HuH-7 (cell line): ENCODE measurements at places on chromosomes 11 and 22.

- DNase-seq: no peak
These were observed 10.9 kb downstream of the CHID1 start for GRCh38 chr11:899724-900123.

- DNase-seq: peak; percentile 30
These were observed 873 bp downstream of the GPHA2 start for GRCh38 chr11:64934682-64935358.

GRCh38 chr22:42560781-42561180, 7.0 kb downstream of the SERHL2 start:
- DNase-seq: peak; percentile 73

DNA sequence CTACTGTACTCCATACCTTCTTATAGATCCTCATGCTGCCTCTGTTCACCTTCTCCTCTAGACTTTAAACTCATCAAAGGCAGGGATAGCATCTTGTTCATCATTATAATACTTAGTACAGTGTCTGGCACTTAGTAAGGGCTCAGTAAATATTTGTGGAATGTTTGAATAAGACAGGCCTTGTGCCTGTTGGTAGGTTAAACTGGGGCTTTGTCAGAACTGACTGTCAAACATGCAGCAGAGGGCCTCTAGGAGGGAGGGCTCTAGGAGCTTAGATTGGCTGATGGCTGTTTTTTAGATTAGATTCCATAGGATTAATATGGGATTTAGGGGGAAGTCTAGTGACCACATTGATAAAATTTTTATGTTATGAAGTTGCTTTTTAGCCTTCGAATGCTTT, 70.8 kb downstream of the RNF169 start:
- DNase-seq: no peak

GRCh38 chr11:18650859-18651557, 16.9 kb upstream of the SPTY2D1 start:
- peak; percentile 29 for DNase-seq

DNA sequence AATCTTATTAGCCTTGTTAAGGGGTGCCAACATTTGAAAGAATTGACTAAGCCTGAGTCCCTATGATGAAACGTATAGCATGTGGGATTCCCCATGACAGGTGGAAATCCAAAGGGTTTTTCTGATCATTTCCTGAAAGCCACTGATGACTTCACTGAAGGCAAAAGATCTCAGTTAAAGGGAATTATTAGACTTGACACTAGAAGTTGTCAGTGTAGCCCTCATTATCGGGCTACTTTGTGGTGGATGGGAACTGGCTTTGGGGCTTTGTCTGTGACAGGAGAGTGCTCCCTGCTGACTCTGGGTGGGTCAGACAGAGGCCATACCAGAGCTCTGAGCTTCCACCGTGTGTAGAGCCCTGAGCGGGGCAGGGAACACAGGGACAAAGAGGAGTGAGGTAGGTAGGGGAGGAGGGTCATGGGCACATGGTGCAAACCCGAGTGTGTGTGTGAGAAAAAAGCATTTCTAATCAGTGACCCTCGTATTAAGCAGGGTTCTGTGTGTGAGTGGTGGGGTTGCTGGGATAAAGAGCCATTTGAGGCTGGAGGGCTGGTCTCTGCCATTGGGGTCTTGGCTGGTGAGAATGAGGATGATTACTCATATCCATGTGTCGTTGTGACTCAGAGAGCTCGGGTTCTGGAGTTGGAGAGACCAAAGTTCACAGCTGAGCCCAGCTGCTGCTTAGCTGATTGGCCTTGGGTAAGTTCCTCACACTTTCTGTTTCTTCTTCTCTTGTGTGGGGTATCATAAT, 101.1 kb downstream of the GRIK4 start:
- no peak for DNase-seq

DNA sequence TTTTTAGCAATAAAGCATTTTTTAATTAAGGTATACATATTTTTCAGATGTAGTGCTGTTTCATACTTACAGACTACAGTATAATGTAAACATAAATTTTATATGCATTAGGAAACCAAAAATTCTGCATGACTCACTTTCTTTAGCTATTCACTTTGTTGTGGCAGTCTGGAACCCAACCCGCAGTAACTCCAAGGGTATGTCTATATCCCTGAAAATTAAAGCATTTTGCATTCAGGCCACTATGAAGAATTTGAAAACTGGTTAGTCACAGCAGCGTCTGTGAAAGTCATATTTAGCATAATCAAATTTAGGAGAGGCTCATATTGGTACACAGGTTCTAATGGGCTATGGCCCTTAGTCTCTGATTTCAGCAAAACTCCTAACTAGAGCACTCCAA, 46.8 kb downstream of the BBOX1 start:
- DNase-seq: no peak

- no peak for DNase-seq
These were observed 4.0 kb downstream of the TAF10 start for GRCh38 chr11:6608011-6608410.

DNA sequence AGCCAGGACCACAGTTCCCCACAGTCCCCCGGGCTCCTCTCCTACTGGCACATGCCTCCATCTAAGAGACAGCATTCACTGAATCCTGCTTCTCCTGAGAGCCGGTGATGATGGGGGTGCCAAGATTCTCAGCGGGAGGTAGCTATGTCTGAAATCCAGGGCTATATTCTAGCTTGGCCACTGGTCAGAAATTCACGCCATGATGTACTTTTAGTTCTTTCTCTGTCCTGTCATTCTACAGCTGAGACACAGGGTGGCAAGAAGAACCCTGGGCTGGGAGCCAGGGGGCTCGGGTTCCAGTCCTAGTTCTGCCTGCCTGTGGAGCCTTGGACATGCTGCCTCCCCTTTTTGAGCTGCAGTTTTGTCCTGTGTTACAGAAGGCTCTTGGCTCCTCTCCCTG, 59.2 kb upstream of the PHOX2A start:
- DNase-seq: no peak

- no peak for DNase-seq
These were observed 13.0 kb upstream of the MFNG start for GRCh38 chr22:37499027-37499707.

DNA sequence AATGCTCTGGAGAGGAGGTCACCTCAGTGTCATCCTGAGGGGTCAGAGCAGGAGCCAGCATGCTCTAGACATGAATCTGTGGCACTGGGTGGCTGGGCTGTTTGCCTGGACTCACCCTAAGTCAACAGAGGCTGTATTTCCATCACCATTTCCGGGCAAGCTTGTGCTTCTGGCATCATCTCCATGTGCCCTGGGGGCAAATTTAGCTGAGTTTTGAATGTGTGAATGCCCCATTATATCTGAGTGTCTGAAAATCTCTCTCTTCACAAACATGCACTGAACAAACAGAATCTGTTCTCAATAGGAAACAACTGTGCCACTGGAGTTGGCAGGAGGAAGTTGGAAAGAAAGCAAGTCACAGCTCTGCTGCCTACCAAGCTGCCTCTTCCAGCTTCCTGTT, 356.2 kb downstream of the GRM5 start:
- no peak for DNase-seq

DNA sequence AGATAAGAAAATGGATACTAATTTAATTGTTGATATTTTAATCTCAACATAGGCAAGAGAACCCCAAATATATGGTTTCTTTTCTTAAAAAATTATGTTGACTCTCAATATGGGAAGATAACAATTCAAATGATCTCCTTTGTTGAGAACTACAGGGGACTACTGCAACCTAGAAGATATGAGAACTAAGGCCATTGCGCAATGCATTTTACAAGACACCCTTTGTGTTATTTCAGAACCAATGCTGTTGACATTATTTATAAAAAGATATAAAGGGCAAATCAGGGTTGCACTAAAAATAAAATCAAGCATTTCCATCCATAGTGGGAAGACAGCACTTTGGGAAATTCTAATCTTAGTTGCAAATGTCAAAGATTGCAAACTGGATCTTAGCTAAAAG, 322.3 kb downstream of the SOX6 start:
- no peak for DNase-seq

DNA sequence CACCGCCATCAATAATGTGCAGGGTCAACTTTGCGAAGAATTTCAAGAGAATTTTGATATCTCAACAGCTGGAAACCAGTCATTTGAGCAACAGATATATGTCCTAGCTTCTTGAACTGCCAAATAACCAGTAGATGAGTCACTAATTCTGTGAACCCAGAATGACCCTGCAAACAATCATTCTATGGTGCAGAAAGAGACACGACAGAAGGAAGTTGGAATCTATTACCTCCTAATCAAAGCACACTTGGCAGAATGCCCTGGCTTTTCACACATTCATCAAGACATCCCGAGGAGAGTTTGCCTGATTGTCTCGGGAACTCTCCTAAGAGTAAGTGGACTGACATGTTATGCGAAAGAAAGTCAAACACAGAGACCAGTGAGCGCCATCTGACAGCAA, 621.1 kb downstream of the OPCML start:
- DNase-seq: no peak

DNA sequence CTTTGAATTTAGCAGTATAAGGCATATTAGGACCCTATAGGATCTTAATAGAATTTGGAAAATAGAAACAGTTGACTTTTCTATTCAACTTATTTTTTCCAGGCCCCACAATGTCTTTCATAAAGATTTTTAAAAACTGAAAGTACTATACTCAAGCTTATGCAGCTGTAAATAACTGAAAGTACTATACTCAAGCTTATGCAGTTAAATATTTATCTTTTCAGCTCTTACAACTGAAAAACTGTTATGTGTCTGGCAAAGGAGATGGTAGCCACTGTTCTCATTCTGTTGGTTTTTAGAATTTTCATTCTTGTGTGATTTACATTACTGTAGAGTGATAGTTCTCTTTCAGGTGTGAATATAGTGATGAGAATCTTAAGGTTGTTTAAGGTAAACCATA, 16.5 kb downstream of the HIPK3 start:
- DNase-seq: no peak

DNA sequence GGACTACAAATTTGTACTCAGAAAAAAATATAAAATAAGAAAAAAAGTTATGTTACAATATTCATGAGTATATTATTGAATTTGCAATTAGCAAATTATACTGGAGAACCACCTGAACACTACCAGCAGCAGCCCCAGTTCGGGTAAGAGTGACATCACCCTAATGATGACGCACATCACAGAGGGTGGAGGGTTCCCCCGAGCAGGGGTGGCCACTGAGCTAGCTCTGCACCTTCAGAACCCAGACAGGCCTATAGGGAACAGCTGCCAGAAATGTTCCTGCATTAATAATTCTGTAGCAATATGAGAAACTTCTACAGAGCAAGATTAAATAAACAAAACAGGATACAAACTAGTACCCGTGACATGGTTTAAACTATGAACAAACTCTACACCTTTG, 17.5 kb upstream of the ARAP1 start:
- no peak for DNase-seq

GRCh38 chr11:131615611-131616010, 245.2 kb downstream of the NTM start:
- DNase-seq: no peak

DNA sequence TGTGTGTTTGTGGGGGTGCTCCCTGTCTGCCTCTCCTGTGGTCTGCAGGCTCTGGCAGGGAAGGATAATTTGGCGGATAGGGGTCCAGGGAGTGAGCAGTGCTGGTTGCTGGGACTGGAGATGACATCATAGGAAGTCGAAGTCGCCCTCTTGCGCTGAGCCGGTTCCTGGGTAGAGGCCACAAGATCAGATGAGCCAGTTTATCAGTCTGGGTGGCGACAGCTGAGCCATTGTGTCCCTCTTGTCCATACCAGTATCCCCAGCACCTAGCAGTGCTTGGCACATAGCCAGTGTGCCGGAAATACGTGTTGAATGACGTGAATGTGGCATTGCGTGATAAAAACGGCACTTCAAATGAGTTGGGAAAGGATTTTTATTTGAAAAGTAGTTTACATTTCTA, 9.8 kb downstream of the APOL5 start:
- DNase-seq: no peak

DNA sequence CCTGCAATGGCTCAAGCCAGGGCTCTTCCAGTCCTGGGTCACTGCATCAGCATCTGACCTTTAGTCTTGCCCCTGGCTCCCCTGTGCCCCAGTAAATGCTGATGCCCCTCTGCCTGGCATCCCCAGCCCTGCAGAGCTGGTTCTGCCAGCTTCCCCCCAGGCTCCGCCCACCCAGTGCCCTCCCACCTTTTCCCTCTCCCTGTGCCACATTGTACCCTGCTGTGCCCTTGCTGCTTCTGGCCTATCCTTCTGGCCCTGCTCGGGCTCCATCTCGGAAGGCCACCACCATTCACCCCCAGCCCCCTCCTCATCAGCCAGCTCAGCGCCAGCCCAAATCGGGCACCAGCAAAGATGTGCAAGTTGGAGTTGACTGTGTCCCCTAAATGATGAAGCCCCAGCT, 7.4 kb downstream of the CAPN5 start:
- no peak for DNase-seq

GRCh38 chr11:19597876-19598275, 114.8 kb upstream of the NAV2 start:
- no peak for DNase-seq

DNA sequence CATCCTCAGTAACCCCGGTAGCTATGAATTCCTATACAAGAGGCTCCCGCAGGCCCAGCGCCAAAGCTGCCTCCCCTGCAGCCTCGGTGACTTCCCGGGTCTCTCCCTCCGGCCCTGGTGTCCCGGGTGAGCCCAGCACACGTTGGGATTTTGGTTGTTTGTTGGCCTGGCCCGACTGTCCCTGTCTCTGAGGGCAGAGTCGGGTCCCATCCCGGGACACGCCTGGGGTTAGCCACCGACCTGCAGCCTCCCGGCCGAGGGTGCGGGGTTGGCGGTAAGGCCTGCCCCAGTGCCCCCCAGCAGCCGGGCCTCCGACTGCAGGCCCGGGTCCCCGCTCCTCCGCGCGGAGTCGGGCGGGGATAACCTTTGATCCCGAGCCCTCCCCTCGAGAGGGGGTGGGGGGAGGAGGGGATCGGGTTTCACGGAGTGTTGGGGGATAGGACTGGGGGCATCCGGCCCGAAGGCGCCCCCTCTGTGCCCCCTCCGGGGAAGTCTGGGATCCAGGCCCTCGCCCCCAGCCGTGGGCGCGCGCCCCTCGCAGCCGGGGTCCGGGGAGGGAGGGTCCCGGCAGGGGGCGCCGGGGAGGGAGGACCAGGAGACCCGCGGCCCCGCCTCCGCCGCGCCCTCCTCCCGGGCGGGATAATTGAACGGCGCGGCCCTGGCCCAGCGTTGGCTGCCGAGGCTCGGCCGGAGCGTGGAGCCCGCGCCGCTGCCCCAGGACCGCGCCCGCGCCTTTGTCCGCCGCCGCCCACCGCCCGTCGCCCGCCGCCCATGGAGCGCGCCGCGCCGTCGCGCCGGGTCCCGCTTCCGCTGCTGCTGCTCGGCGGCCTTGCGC, at the start of gene FBLN1:
TSS of gene FBLN1 (plus strand) at position 669 of the 835 bp plus-strand sequence. CDS start at position 772, 103 bp downstream.
- DNase-seq: peak; percentile 93

DNA sequence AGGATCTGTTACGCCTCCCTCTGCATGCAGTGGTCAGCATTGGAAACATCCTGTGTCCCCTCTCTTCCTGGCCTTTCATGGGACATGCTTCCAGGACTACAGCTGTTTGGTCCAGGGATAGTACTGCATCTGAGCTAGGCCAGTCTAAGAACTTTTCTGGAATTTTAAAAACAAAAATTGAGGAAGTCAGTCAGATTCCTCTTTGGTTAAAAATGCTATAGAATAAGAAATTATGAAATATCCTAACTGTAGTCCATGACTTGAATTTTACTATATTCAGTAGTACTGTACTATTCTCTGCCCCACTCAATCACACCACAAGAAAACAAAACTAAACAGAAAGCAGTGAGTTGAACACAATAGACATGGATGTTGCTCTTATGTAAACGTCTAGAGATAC, 201.0 kb upstream of the CADM1 start:
- DNase-seq: no peak

GRCh38 chr11:65446446-65447277, 24.1 kb downstream of the NEAT1 start:
- DNase-seq: no peak
